Activated CD4-positive, alpha-beta T cell treated with anti-CD3 and anti-CD28 coated beads, Interleukin-2, amount 50 U/mL, for 1 hour (primary cell): ENCODE measurements at places on chromosomes 11 and 22.

DNA sequence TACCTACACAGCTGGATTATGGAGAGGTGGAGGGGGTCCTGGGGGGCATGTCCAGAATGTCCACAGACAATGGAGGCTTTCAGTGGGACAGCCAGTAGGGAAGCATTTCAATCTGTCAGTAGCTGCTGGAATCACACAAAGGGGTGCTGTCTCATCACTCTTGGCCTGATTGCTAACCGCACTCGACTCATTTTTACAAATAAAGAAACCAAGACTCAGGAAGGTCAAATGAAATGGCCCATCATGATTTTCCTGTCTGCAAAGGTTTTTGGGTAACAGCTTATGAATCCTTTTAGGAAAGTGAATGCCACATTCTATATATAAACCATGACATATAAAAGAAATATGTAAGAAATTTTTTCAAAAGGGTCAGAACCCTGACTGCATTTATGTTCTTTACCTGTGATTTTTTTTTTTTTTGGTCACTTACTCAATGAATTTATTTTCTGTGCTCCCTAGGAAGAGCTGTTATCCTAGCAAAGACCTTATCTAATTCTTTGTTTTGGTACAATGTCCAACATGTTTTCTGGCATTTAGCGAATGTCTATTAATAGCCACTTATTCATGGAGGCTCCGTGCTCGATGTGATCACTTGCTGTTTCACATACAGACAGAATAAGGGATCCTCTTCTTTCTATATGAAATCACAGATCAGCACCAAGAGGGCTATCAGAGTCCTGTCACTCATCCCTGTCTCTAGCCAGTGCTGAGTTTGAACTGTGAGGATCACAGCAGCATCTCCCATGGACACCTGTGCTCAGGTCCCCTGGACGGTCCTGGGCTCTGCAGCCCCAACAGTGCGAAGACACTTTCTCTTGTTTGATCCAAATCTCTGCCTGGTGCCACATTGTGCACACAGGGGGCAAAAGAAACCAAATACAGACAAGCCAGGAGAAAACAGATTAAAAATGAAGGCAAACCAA lies 979.7 kb downstream of the NTM start:
- no peak for DNase-seq

DNA sequence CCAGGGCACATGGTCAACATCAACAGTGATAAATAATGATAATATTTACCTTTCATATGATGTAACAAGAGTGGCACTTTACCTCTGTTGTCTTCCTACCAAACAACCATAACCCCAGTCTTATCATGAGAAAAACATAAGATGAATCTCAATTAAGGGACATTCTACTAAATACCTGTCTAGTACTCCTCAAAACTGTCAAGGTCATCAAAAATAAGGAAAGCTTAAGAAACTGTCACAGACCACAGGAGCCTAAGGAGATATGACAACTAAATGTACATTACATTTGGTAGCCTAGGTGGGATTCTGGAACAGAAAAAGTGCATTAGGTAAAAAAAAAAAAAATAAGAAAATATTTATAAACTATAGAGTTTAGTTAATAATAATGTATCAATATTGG lies 118.1 kb downstream of the CCDC34 start:
- no peak for DNase-seq

DNA sequence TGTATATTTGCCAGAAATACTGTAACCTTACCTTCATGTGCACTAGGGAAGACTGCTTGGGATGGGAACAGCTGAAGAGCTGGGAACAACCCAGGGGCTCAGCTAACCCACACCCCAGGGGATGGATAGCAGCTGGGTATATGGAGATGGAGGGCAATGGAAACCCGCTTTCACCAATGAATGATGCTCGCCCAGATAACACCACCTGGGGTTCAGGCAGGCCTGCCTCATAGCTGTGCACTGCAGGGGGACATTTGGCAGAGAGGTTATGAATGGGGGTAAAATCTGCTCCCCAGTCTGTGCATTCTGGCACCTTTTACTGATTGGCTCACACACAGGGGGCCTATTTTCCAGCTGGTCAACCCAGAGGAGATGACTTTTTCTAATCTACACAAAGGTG lies 170.7 kb downstream of the CHST1 start:
- no peak for DNase-seq

DNA sequence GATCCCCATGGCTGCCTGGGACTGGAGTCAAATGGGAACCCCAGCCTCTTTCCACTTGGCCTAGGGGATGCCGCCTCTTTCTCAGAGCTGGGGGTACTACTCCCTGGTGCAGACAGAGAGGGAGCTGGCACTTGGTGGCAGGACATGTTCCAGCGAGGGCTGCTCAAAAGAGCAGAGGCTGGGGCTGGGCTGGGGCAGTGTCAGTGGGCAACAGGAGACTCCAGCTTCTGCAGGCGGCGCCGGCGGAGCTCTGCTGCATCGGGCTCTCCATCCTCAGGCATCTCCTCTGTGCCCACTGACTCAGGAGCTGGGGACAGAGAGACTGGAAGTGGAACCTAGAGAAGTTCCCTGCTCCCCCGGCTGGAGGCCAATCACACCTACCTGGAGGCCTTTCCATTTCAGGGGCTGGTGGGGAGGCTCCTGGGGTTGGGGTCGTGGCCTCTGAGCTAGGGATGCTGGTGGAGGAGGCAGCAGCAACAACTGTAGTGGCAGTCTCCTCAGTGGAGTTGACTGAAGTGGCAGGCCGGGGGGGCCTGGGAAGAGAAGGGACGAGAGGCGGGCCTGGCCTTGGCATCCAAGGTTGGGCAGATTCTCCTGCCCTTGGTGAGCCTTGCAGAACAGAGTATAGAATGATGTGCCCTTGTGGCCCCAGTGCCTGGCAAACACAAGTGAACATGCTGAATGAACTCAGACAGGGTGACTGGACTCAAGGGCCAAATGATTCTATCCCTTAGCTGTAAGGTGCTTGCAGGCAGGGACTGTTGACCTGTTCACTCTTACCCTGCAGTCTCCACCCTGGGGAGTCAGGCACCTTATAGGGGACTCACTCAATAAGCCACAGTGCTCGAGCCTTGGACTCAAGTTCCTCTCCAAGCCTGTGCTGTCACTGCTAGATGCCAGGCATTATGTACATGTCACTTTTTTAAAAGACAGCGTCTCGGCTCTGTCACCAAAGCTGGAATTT lies 5.9 kb downstream of the SYVN1 start:
- no peak for DNase-seq

DNA sequence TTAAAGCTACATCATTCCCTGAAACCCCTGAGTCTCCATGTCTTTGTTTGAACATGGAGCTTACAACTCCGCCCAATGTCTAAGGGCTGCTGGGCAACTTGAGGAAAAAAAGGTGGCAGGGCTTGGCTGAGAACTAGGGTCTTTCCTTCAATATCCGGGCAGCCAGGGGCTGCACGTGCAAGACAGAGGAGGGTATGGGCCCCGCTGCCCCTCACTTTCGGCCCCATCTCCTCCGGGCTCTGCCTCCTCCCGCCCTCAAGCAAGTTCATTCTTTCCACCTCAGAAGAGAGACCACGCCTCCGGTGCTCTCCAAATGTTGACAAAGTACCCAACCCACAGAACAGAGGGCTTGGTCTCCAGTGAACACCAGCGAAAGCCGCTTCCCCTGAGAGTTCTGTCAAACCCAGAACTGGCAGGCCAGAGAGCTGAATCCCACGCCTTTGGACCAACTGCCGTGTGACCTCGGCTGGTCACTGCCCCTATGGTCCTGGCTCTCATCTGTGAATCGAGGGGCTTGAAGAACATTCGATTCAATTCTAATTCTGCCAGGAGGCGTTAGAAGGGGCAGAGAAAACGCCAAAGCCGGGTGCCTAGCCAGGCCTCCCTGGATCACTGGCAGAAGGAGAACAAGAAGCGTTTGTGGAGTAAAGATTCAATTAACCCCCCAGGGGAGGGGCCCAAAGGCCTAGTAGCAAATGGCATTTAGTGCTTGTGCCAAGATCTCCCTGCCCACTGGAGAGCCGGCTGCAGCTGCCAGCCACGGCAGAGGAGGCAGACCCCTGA lies 7.3 kb downstream of the PDGFB start:
- DNase-seq: no peak

DNA sequence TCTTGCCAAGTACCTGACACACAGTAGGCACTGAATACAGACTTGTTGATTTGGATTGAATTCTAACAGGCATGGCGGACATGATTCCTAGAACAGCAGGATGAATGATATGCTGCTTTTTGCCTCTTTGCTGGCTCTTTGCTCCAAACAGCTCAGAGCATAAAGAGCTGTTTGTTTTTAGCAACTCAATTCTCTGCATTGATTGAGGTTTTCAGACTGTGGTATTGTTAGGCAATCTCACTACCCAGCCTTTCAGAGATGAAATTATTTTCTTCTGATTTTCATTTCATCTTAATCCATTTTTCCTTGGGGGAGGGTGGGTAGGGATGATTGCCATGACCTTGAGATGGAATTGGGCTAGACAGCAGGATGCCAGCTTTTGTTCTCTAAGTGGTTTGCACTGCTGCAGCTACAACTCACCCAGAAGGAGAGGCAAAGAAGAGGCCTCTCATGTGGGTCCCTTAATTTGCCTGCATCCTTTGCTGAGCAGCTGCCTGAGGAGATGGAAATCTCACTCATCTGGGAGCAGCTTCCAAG lies 20.5 kb downstream of the COA4 start:
- no peak for DNase-seq

DNA sequence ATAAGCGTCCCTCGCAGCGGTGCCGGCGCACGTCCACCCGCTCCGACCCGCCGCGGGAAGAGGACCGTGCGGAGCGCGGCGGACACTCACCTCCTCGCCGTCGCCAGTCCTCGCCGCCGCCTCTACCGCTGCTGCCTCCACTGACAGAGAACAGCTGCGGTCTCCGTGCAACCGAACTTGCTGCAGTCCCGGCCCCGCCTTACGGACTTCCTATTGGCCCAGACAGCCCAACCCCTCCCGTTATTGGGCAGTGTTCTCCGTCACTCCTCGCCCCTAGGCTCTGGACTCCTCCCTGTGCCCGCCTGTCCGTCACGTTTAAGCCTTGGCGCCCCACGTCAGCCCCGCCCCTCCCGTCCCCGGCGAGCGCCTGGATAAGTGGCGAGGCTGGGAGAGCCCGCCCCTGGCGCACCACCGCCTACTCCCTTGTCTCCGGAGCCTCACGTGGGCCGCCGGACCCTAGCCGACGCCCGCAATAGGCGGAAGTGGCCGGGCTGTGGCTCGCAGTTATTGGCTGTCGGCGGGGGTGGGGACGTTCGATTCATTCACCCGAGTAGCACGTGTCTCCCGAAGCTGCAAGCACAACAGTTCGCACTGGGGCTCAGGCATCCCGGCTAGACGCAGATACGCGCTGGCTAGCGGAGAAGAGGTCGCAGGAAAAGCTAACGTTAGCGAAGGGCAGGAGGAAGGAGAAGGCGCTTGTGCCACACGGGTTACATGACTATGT lies at the start of gene PC:
PC (minus strand) TSS at position 152 of the 724 bp plus-strand sequence. CDS start 86,224 bp downstream, outside the sequence.
- peak; percentile 95 for DNase-seq

GRCh38 chr22:50688448-50688847 lies 15.8 kb downstream of the SHANK3 start:
- no peak for DNase-seq

DNA sequence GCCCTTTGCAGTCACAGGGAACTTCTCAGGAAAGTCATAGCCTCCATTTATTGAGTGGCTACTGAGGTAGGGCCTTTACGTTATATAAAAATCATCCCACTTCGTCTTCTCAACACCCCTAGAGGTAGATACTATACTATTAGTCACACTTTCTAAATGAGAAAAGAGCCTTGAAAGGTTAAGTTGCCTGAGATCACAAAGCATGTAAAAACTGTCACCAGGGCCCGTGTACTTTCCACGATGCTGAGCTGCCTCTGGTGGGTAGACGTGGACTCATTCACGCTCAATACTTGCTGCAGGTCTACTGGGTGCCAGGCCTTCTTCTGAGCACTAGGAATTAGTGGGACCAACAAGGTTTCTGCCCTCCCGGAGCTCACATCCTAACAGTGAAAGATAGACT lies 16.3 kb downstream of the CHRDL2 start:
- DNase-seq: no peak
